ENCODE measurements at places on chromosomes 5 and 9. TPM values are rescaled to one million over a fixed set of nuclear protein-coding genes. Genes with fewer than 3 reads are reported as not detected.

The TAF11L14 gene
- polyA plus RNA-seq: not detected

- no peak for DNase-seq
Measured at GRCh38 chr5:143979044-143979690, 167.2 kb downstream of the HMHB1 start.

- DNase-seq: no peak
Measured at GRCh38 chr5:41735213-41735612, 135.0 kb downstream of the OXCT1 start.

DNA sequence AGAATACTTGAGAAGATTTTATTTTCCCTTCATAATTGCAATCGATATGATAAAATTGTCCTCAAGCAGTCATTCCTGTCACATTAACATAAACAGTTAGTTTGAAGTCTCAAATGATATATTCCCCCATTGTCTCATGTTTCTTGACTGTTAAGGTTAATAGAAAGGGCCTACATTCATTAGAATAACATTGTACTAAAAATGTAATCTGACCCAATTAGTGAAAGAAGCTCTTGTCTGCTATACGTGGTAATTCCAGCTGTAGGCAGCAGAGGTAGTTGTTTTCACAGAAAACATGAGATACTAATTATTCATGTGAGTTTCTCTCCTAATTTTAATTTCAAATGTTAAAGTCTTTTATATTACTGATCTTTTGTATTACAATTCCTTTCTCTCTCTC is 25.9 kb upstream of the AP3B1 start:
- DNase-seq: no peak

DNA sequence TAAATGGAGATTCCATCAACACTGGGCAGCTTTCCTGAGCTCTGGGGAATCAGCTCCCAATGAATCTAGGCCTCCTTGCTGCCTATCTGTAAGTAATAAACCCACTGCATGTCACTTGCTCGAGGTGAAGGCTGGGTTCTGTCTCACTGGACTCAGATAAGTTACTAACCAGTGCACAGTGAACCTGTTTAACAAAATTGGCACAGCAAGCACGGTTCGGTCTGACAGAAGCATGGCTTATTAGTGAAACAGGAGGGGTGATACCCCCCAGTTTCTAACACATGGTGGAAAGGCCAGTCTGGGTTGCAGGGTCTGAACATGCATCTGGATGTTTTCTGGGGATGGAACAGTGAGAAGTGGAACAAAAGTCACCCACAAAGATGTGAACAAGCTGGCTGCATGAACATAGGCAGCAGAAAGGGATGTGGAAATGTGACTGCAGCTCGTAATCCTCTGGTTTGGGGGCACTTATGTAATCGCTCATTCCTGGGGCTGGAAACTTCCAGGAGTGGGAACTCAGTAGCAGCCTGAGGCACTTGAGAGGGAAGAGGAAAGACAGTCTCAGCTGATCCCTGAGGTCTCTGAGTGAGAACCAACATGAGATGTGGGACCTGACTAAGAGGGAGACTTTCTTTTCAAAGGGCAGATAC is 37.7 kb downstream of the UGT3A2 start:
- no peak for DNase-seq
